Dermis microvascular lymphatic vessel endothelial cell (primary cell): ENCODE measurements at places on chromosomes 3 and 15. TPM values are rescaled to one million over a fixed set of nuclear protein-coding genes. Genes with fewer than 3 reads are reported as not detected.

DNA sequence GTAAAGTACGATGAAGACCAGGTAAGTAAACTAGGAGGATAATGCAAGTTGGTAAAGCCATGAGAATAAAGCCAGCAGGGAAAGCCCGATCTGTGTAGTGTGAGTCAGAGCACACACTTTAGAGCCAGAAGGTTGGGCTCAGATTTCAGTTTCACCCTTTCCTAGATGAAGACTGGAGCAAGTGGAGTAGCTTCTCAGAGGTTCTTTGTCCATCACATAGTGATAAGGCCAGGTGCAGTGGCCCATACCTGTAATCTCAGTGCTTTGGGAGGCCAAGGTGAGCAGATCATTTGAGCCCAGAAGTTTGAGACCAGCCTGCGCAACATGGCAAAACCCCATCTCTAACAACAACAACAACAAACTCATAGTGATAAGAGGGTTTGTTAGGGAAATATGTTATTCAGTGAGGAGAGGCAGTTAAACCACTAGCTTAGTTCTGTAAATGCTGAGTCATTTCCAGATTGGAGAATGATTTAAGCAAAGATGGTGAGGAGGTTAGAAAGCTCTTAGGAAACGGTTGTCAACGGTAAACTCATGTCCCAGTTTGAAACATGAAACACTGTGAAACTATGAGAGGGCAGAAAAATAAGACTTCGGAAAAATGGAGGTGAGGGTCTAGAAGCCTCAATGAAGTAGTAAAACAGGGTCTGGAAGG is 39.0 kb downstream of the IL12A start:
- peak; percentile 46 for DNase-seq

GRCh38 chr3:170563712-170564423 is 22.0 kb downstream of the SLC7A14 start:
- DNase-seq, result peak; percentile 85

- peak; percentile 5 for DNase-seq
Measured at GRCh38 chr3:172461530-172462138, 13.4 kb upstream of the GHSR start.

DNA sequence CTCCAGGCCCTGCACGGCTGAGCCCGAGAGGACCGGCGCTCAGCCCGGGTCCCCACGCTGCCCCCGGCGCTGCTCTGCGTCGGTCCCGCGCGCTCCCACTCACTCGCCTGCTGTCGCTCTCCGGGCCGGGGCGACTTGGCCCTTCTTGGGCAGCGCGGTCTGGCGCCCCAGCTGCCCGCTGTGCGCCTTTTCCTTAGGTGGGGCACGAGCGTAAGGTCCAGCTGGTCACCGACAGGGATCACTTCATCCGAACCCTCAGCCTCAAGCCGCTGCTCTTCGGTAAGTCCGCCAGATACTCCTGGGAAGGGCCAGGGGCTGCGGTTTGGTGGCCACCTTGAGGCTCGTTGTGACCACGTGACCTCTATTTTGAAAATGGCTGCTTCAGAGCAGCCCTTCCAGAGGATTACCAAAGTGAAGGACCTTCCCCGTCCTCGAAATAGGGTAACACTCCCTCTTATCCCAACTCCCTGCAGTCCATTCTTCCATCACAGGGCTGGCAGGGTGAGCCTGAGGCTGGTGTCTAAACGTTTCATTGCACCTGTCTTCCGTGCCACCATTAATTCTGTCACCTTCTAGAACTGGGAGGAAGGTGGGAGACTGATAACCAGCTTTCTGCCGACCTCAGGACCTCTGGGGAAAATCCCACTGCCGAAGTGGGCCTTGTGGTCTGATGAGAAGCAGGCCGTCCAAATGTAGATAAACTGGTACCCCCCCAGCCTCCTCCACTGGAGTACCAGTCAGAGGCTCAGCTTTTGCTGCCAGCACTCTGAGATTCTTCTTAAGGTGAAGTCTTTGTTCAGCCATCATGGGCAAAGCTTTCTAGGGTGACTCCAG is 812 bp downstream of the P4HTM start:
- DNase-seq, result peak; percentile 11

DNA sequence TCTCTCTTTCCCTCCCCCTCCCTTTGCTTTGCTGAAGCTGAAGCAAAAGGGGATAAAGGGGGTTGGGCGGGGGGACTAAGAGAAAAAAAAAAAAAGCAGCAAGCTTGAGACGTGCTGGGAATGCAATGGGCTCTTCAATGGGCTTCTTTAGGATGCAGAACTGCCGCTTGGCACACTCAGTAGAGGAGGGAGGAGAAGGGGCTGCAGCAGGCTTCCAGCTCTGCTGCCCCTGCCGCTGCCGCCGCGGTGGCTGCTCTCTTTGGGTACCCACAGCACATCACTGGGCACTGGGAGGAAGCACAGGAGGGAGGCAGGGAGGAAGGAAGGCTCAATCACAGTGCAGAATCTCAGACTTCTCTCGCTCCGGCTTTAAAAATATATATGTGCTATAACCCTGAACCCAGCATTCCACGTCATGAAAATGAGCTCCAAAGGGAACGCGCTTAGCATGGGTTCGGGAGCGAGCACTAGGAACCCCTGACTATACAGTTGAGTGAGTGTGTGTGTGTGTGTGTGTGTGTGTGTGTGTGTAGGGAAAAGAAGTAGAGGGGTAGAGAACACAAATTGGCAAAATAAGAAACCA is 3.5 kb downstream of the SLITRK3 start:
- no peak for DNase-seq

- no peak for DNase-seq
Measured at GRCh38 chr3:55690726-55691125, 203.6 kb upstream of the WNT5A start.

DNA sequence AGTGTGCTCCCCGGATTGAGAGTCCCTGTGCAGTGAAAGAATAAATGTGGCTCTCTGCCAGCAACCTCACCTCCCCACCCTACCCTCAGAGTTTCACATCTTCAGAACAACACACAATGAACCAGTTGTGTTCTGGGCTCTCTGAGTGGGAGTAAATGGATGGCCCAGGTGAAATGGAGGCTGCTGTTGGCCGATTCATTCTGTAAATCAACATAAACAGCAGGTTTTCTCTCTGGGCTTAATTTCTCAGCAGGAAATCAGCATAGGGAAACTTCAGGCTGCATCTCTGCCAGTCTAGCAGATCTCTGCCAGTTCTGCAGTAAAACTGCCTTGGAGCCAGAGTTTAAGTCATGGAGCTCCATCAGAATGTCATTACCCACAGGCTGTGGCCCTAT is 54.6 kb upstream of the FURIN start:
- no peak for DNase-seq

- DNase-seq, result no peak
Measured at GRCh38 chr3:58645726-58646125, 20.8 kb downstream of the FAM3D start.

DNA sequence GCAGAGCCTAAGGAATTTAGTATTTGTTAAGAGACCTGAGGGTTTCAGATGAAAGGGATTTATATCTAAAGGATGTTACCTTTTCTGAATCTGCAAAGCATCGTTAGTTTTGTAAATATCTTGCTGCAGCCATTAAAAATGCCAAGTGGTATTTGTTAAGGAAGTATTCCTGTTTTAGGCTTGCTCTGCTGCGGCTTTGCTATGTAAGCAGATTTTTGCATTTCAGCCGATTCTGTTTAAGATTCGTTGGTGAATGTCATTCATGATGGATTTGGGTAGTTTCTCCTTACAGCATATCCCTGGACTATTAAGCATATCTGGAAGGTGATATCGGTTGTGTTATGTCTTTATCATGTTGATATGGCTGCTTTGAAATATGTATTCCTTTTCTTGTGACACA is 1.0 kb downstream of the USP8 start:
- no peak for DNase-seq

- no peak for DNase-seq
Measured at GRCh38 chr3:148329481-148330235, 368.0 kb upstream of the AGTR1 start.

GRCh38 chr3:14423963-14424362 is 21.6 kb downstream of the SLC6A6 start:
- DNase-seq, result no peak

GRCh38 chr15:100847194-100847593 is 32.4 kb upstream of the ALDH1A3 start:
- no peak for DNase-seq

GRCh38 chr3:36494461-36495109 is 114.3 kb downstream of the STAC start:
- no peak for DNase-seq

DNA sequence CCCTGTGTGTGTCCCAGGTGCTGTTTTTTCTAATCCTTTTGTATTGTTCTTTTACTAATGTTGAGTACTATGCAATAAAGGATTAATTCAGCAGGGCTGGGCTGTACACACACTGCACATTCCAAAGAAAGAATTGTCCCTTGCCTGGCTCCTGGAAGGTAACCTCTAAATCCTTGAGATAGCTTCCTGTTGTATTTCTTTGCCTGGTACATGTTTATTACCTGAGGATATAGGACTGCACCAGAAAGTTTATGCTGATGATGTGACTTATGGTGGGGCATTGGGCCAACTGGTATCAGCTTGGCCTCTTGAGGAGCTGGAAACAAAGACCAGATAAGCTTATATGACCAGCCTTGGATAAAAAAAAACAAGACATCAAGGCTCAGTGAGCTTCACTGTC is 26.6 kb upstream of the FAN1 start:
- no peak for DNase-seq

GRCh38 chr3:156655819-156656550 is 18.4 kb upstream of the TIPARP start:
- no peak for DNase-seq

The PLS1 gene
- 0.38 and 1.2 TPM in 2 replicates for total RNA-seq

The CLRN1 gene
- total RNA-seq, result not detected in 2 replicates

The C3orf70 gene
- 3.5 and 4.2 TPM in 2 replicates for total RNA-seq
